Naive B cell (primary cell): ENCODE measurements at places on chromosomes 11 and 22.

DNA sequence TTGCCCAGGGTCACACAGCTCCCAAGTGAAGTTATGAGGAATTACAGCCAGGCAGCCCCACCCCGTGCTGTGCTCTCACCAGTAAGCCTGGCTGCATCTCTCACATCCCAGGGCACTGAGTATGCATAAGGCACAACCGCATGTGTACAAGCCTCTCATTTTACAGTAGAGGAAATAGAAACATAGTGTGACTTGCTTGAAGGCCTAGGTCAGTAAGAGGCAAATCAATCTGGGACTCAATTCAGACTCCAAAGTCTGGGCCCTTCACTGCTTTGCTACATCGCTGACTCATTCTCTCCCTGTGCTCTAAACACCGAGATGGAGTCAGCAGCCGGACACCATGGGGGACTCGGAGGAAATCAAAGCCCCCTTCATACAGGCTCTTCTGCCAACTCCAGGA lies 7.9 kb downstream of the ABTB2 start:
- DNase-seq: no peak

DNA sequence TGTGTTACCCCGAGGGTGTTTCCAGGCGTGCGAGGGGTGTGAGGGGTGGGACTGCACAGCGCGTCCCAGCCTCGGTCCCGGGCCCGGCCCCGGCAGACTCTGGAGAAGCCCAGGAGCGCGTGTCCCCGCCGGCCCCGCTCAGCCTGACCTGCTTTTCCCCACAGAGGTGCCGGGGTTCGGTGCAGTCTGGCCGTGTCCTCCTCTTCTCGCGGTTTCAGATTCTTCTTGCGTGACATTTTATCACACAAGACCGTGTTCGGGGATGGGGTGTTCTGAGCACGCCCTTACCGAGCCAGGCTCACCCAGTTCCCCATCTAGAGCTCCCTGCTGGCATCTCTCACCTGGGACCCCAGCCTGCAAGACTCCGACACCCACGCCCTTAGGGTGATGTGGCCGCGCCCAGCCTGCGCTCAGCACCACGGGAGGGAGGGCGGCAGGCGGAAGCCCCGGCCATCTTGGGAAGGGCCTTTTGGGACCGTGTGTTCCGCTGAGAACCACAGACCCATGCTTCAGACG lies 775.6 kb downstream of the BRD1 start:
- peak; percentile 57 for DNase-seq

GRCh38 chr11:60777572-60777971 lies 7.6 kb upstream of the MS4A10 start:
- no peak for DNase-seq

- DNase-seq: no peak
Observed at GRCh38 chr11:65419772-65420481, 2.7 kb upstream of the NEAT1 start.

GRCh38 chr11:17552041-17552355 lies 4.9 kb downstream of the OTOG start:
- DNase-seq: no peak

GRCh38 chr11:67303835-67304411 lies 593 bp downstream of the SSH3 start:
- no peak for DNase-seq

- no peak for DNase-seq
Observed at GRCh38 chr22:39471381-39472141, 14.7 kb downstream of the MGAT3 start.

DNA sequence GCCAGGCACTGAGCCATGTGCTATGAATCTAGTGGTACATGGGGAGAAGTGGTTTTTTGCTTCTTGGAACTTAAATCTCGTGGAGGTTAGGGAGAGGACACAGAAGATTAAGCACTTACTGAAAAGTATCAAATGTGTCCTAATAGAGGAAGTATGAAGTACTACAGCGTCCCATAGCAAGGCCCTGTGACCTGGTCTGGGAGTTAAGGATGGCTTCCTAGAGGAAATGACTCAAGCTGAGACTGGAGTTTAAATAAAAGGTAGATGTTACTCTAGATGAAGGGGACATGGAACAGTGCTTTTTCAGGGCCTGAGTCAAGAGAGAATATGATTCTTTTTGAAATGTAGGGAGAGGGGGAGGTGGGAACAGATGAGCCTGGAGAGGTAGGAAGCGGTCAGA lies 202.9 kb downstream of the GRIK4 start:
- DNase-seq: no peak

DNA sequence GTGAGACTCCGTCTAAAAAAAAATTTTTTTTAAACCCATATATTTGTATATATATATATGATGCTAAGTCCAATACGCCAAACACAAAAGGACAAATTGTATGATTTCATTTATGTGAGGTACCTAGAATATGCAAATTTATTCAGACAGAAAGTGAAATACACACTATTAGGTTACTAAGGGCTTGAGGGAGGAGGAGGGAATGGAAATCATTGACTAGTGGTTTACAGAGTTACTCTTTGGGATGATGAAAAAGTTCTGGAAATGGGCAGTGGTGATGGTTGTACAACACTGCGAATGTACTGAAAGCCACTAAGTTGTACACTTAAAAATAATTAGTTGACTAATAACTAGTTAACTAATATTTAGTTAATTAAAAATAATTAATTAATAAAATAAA lies 36.2 kb upstream of the FGF3 start:
- DNase-seq: no peak

- DNase-seq: no peak
Observed at GRCh38 chr11:98390391-98390790, 630.4 kb upstream of the CNTN5 start.

DNA sequence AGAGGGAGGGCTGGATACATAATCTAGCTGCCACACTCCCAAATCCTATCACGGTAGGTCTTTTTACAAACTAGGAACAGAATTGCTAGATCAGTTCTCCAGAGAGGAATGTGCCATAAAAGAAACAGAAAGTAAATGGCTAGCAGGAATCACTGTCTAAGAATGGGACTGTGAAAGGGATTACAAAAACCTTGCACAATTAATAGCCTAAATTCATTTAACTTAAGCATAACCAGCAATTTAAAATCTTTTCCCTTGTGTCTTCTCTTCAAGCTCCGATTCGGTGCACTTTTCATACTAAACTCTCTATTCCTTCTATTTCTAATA lies 35.2 kb downstream of the APOL5 start:
- DNase-seq: no peak

- no peak for DNase-seq
Observed at GRCh38 chr11:63490551-63491239, at the start of gene PLAAT5. PLAAT5 (minus strand) TSS chr11:63491167; CDS start chr11:63491034, 133 bp downstream.

DNA sequence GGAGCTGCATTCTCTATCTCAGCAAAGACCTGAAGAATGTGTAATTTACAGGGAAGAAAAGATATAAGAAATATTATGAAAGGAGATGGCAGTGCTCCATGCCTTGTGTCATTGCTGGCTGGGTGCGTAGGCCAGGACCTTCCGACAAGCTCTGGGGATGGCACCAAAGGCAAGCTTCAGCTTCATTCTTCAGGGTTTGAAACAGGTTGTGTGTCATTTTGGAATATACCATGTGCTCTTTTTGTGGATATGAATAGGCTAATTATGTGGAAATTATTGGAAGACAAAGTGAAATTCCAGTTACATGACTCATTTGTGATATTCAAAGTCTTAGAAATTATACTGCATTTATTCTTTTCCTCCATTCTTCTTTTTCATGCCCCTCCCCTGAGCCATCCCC lies 5.7 kb upstream of the KIRREL3 start:
- no peak for DNase-seq

DNA sequence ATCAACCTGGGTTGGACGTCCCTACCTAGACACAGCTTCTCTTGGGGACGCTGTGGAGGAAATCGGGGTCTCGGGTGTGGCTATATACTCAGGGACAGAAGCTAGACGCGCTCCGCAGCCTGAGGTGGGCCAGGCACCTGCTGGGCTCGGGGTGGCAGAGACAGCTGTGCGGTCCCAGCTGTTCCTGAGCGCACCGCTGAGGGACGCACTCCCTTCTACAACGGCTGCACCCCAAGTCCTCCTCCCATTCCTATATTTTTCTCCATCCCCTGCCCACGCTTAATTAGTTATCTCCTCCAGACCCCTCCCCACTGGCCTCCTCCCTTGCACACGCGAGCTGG lies 188 bp upstream of the MTNR1B start:
- no peak for DNase-seq

DNA sequence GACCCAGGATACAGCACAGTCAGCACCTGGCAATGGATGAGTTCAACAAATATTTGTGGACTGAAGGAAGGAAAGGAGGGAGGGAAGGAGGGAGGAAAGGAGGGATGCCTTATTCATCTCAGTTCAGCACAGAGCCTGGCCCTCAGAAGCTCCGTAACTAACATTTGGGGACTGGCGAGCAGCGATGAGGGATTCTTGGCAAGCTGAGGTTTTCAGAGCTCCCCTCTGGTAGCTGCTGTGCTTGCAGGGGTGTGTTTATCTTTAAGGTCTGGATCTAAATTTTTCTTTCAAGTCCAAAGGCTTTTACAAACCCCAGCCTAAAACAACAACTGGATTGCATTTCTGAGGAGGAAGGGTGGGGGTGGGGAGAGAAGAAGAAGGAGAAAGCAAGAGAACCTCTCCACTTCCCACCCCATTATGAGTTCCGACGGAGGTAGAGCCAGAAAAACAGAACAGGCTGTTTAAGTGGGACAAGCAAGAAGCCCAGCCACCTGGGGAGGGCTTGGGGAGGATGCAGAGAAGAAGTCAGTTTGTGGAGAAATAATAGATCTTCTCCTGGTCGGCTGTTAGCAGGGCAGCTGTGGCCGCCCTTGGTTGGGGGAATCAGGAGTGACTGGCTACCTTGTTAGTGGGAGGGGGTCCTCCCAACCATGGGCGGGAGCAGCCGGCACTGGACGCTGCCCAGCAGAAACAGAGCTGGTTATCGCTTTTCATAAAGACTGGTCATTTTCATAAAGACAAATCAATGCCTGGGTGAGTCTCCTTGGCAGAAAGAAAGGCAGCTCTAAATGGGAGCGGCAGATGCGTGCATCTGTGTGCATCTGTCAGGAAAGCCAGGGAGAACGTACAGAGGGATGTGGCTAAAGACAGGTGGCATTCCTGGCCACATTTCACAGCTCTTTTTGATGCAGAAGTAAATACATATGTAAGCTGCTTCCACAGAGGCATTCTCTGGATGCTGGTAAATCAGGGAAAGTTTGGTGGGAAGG lies 78.0 kb downstream of the TSPAN18 start:
- no peak for DNase-seq

DNA sequence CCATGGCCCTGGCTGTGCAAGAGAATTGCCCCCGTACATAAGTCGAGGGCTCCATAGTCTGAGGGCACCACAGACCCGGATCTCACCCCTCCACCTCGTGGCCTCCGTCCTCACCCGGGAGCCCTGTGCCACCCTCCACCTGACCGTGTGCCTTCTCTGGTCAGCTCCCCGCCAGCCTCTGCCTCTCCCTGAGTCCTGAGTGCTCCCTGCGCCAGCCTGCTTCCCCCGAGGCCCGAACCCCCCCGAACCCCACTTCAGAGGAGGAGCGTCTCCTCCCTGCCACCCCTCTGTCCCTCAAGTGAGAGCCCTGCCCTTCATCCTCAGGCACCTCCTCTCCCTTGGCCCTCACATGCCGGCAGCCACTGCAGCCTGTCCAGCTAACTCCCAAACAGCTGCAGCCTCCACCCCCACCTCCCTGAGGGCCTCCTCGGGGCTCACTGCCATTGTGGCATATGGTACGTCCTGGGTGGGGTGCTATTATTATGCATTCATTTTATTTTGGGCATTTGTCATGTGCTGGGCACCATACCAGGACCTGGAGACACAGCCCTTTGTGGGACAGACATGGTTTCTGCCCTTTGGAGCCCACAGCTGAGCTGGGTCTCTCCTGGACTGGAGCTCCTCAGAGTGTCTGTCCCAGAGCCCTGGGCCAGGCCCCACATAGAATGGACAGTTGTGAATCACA lies 67.2 kb downstream of the MYO7A start:
- no peak for DNase-seq

GRCh38 chr11:66188580-66188979 lies 79.9 kb upstream of the RAB1B start:
- no peak for DNase-seq

DNA sequence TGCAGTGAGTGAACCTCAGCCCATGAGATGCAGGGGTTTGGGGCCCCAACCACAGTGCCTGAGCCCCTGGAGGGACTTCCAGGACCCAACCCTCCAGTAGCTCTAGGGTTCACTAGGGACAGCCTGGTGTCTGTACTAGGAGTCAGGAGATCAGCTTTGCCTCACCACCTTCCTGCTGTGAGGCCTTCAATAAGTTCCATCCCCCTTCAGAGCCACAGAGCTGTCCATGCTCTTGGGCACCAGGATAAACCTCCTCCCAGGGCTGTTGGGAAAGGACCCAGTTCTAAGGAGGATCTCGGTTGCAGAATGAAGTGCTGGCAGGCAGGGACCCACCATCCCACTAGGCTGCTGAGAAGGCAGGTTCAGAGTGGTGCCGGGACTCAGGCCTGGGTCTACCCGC lies 9.7 kb downstream of the ARHGEF17 start:
- no peak for DNase-seq

DNA sequence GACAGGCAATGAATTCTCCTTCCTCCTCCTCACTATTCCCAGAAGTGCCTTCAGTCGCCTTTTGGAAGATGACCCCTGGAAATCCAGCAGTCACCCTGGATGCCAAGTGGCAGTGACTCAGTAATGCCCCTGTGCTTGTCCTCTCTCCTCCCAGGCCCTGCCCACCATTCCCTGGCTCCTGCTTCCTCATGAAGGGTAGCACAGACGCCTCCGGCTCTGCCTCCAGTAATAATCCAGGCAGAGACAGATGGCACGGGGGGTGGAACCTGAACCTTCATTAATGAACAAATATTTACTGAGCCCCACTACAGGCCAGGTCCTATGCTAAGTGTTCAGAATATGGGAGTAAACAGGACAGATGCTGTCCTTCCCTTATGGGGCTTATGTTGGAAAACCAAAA lies 23.2 kb downstream of the SYT13 start:
- DNase-seq: no peak

DNA sequence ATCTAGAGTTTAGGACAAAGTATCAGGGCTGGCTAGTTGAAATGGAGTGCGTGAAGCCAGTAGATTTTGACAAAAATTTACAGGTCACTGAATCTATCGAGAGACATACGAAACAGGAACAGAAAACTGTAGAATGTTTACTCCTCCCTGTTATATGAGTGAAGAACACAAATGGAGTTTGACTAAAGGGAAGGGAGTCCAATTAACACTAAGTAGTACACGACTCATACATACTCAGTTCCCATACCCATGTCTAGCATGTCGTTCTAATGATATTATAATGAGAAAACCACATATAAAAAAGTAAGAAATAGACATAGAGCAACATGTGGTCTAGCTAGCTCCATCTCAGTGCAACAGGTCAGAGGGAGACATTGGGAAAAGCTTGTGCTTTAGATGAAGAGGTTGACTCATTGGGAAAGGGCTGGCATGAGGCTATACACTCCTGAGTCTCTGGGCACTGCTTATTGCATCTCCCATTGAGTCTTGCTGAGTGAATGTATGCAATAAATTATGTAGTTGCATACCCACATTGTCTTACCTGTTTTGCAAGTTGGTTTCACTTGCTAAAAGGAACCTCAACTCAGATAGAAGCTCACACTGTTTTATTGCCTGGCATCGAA lies 43.5 kb downstream of the CD44 start:
- DNase-seq: peak; percentile 50

DNA sequence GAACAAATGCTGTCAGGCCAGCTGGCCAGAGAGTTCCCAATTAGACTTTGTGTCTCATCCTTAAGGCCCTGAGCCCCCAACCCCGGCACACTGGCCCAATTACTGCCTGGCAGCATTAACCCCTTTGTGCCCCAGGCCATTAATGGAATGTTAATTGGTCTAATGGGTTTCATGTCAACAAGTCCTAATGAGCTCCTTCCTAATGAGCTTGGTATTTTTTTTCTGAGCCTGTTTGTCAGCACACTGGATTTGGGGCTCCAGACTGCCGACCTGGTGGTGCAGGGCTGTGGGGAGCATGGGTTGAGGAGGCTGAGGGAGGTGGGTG lies 148.8 kb downstream of the FEZ1 start:
- DNase-seq: no peak
